ENCODE measurements at places on chromosomes 12 and 14. TPM values are rescaled to one million over a fixed set of nuclear protein-coding genes. Genes with fewer than 3 reads are reported as not detected.

DNM1L gene
- total RNA-seq: 39.3 TPM

PRH2 gene
- not detected for total RNA-seq

CDKN1B gene
- total RNA-seq: 30.8 TPM

PTCSC3 gene
- not detected for total RNA-seq

CDCA3 gene
- 171 TPM for total RNA-seq

ANO6 gene
- total RNA-seq: 62.1 TPM

RD3L gene
- not detected for total RNA-seq

ANKRD9 gene
- 14.0 TPM for total RNA-seq

TMPRSS12 gene
- total RNA-seq: not detected

ACOT6 gene
- not detected for total RNA-seq

MEG3 gene
- not detected for total RNA-seq

GRCh38 chr12:84480803-84481202 is 431.8 kb downstream of the SLC6A15 start:
- no peak for DNase-seq

DNA sequence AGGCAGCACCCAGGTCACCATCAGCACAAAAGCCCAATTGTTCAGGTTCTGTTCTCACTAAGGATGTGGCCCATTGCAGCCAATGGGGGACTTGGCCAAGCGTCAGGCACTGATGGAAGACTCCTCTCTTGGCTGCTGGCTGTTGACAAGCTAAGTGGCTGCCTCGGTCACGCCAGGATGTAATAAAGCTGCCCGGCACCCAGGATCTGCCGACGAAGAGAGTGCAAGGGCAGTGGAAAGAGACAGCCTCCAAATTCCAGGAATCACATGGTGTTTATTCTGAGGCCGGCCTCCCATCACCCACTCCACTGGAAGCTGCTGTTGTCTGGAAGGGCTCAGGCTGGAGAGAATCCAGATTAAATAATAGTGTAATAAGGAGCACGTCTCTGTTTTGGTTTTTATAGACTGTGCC is 451.8 kb upstream of the TBX3 start:
- peak; percentile 96 for DNase-seq

GRCh38 chr12:93832131-93832530 is 155.0 kb downstream of the CRADD start:
- DNase-seq: peak; percentile 33

DNA sequence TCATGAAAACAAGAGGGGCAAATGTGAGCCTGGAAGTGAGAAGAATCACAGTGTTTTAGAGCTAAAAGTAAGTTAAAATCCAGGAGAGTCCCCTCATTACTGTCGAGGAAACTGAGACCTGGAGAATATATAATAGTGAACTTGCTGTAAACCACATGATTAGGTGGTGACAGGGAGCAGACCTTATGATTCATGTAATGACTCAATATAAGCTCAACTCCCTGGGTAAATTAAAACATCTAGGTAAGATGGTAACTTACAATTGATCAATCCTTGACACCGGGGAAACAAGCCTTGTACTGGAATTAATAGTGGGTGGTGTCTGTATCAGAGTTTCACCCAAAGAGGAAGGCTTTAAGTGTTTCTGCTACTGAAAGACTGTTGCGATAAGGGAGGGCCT is 269.3 kb downstream of the SNAPC1 start:
- no peak for DNase-seq

DNA sequence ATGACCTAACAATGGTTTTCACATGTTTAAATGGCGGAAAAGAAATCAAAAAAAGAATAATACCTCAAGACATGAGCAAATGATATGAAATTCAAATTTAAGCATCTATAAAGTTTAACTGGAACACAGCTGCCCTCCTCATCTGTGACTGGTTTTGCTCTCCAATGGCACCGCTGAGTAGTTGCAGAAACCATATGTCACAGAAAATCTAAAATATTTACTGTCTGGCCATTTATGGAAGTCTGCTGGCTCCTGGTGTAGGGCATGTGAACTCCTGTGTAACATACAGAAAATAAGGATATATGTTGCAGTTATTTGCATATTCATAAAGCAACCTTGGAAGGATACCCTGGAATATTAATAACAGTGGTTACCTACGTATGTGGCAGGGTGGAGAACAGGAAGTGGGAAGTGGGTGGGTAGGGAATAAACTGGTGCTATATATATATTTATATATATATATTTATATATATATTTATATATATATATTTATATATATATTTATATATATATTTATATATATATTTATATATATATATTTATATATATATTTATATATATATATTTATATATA is 48.4 kb downstream of the LTBP2 start:
- DNase-seq: no peak

- DNase-seq: no peak
Measured at GRCh38 chr12:13961971-13962370, 19.4 kb downstream of the GRIN2B start.

DNA sequence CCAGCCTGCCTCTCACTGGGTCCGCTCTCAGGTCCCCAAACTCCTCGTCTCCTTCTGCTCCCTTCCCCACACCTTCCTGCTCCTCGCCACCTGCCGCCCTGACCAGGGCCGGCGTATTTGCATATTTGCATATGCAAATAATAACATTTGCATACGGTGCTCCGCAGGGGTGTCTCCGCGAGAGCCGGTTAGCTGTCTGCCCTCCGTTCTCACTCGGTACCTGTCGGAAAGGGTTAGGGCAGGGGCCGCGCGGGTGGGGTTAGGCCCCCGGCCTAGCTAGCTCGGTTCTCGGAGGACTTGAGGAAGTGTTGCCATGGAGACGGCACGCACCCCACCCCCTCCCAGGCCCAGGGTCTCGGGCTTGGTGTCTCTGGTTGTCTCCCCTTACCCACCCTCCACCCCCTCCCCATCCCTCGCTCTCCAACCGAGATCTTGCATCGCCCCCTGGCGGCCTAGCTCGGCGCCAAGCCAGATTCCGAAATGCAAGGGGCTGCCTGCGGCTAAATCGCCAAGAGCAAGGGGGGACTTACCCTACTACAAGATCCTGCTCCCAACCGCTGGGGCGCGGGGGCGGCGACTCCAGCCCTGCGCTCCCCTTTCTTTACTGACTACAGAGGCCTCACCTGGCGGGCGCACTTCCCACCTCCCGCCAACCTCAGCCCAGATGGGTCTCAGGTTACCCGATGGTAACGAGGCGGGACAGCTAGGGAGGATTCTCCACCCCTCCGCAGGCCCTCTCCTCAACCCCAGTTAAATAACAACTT is 8.1 kb downstream of the STAC3 start:
- DNase-seq: peak; percentile 18

DNA sequence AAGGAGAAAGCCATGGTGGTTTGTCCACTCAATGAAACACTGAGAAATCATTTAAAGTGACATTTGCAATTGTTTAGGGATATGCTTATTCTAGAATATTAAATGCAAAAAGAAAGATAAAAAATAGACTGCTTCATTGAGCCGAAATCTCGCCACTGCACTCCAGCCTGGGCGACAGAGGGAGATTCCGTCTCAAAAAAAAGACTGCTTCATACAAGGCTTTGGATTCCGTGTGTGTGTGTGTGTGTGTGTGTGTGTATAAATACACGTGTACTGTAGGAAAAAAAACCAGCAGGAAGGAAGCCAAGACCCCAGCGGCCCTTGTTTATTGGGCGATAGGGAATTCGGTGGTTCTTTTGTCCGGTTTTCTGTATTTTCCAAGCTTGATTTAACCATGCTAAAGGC is 3.2 kb upstream of the ZNF839 start:
- DNase-seq: peak; percentile 72

DNA sequence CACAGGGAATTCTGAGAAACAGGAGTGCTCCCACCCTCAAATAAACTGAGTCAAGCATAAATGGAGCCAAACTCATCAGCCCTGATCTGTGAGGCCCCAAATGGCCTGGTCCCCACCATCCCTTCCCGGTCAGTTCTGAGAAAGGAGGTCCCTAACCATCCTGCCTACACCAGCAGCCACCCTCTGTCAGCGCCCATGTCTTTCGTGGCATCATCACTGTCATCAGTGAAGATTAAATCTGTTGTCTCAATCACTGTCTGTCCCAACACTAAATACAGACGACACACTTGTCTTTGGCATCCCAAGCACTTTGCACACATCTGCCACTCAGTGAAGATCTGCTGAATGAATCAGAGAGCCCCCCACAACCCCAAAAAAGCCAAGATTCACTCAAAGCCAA is 22.4 kb downstream of the VPS37B start:
- no peak for DNase-seq

GRCh38 chr14:23481362-23481970 is 12.0 kb downstream of the NGDN start:
- DNase-seq: peak; percentile 10

DNA sequence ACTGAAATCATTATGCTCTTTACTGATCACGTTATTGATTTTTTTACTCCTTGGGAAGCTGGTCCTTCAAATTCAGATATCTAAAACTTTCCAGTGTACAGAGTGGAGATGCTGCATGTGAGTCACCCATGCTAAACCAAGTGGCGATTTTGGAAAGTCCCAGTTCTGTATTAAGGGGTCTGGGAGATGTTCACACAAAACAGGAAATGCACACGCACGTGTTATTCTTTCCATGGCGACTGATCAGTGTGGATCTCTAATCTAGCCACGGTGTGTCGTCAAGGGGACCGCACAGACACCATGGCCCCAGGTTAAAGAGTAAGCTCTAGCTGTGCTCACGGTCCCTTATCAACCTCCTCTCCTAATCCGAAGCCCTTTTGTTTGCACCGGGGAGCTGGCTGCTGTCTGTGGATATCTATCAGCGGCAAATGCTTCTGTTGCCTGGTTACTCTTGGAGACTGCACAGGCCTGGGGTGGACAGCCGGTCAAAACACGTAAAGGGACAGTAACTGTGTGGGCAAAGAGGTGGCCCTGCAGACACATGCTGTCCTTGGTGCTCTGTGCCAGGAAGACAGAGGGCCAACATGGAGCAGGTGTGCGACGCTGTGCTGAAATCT is 96.6 kb downstream of the RIMBP2 start:
- DNase-seq: no peak

DNA sequence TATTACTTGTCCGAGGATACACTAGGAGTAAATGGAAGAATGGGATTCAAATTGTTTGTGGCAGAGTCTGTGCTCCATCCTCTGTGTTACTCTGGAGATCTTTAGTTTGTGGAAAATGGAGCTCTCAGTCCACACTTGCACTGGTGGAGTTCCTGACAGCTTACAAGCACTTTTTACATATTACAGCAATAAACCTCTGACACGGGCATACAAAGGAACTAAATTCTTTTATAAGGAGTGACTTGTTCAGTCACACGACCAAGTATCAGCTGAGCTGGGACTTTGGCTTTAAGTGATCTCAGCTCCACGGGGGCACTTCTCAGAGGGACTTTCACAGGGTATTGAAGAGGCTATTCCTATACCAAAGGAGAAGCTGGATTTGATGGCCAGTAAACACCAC is 417.5 kb downstream of the LRIG3 start:
- no peak for DNase-seq

DNA sequence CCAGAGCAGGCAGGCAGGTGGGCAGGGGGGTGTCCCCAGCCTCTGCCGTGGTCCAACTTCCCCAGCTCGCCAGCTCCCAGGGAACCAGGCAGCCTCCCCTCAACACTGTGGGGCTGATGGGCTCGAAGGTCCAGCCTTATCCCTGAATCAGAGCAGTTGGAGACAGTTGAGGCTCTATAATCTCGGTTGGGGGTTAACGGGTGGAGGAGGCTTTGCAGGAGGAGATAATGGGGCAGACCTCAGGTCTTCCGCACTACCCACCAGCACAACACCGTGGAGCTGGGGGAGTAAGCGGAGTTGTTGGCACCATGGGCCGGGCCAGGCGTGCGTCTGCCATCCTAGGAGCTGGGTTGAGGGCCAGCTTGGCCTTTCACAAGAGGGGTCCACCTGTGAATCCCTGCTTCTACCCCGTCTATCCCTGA is 13.9 kb upstream of the HDAC7 start:
- no peak for DNase-seq

GRCh38 chr12:26338586-26339572 is 143.5 kb downstream of the SSPN start:
- DNase-seq: peak; percentile 68

DNA sequence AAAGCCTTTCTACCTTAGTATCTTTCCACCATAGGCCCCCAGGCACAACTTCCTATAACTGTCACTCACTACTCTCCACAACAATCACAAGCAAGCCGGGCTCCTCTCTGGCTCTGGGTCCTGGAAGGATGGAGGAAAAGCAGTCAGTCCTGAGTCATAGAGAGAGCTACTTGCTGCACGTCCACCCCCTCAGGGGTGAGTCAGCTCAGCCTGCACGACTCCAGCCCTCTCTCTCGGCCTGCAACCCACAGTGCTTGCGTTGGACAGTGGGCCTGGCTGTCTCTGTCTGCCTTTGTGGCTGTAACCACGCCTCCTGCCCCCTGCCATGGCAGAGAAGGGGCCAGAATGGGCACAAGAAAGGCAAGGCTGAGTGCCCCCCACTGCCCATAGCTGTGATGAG is 154.1 kb upstream of the FKBP4 start:
- peak; percentile 94 for DNase-seq

DNA sequence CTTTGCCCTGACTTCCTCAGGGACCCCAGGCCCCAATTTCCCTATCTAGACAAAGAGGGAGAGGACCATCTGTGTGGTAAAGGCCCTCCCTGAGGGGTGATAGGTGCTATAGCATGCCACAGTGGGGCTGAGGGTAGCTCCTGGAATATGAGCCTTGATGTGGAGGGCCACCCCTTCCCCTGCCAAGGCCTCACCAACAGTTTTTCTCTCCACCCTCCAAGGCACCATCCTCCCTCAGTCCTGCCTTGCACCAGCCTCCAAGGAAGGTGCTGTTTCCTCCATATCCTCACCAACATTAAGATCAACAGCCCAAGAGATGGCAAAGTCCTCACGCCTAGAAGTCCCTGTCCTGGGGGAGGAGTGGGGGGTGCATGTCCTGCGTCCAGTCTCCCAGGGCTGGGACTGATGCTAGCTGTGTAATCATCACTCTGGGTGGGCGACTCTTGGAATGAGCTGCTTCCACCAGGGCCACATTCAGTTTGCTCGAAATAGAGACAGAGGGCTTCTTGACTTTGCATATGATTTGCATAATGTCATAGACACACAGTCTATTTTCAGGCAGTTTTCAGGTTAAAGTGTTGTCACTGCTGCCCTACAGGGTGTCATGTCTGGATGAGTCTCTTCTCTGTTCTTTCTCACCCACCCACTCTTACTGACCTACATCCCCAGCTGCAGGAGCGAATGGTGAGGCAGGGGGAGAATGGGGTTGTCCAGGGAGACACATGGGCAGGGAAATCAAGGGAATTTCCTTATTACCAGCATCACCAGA is 17.4 kb downstream of the ACVRL1 start:
- DNase-seq: no peak

DNA sequence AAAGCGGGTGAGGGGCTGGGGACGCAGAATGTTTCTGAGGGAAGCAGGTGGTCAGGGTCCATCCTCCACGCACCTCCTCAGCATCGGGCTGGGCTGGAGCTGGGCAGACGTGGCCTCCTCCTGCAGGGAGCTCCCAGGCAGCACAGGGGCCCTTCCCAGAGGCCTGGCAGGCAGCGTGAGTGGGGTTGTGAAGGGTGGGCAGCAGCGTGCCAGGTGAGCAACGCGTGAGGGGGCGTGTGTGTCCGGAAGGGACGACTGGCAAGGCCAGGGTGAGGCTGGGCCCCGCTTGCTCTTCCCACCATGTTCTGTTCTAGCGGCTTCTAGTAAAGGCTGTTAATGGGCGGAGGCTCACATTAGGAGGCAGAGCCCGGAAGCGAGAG is 17.1 kb downstream of the ANKRD9 start:
- no peak for DNase-seq

Data from RPMI7951 (cell line).